ENCODE measurements at places on chromosomes 12 and 14.

- DNase-seq: peak; percentile 21
Measured at GRCh38 chr12:106903241-106903945, 52.3 kb upstream of the TMEM263 start.

GRCh38 chr14:34461334-34462131, 507 bp downstream of the SPTSSA start:
- peak; percentile 66 for DNase-seq

DNA sequence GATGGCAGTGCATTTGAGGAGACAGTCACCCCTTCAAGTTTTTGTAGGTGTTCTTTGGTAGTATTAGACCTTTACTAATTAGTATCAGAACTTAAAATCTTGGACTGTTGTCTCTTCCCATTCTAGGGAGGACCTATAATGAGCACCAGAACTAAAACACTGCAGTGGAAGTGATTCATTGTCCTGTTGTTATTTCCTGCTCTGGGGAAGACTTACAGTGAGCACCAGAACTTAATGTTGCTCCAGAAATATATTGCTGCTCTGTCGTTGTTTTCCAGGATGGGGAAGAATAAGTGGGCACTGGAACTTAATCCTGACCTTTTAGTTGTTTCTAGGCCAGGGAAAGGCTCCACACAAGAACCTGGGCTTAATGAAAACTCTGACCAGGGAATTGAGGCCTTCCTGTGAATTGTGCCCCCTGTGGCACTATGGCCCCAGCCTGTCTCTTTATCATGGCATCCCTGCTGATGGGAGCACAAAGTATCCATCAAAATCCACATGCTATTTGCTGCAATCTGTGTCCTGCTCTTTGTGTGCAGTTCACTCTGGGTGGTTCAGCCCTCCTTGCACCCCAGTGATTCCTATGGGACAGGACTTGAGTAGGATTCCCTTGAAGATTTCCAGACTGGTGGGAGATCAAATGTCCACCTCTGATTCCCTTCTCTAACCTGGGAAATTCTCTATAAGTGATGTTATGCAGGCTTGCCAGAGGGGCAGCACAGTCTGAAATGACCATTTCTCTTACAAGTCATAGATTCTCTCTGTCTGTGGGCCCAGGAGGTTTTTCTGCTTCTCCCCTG, 175.8 kb downstream of the PAWR start:
- no peak for DNase-seq

DNA sequence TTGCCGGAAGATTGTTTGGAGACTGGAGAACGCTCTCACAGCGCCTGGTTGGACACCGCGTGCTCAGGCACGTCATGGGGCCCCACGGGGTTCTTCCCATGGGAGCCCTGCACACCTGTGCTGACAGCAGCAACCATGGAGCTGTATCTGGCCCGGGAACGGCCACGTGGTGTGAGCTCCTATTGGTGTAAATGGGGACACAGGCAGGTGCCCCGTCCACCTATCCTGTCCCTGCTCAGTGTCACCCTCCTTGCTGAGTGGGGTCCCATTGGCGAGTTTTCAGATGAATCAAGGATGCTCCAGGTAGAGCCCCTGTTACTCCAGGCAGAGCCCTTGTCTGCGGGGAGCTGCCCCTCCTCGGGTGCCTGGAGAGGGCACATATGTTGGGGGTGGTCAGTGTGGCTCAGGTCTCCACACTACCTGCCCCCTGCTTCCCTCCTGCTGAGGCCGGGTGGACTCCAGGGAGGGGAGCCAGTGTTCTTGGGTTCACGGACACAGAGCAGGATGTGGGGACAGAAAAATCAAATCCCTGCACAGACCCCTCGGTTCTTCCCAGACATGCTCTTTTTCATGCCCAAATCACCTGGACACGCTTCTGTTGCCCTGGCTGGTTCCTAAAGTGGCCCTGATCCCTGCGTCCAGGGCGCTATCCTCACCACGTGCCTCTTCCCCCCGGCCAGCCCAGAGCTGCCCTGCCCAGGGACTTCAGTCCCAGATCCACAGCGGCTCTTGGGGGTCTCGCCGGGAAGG, 250.1 kb downstream of the ADGRD1 start:
- no peak for DNase-seq

GRCh38 chr12:116508145-116509121, 50.7 kb upstream of the MAP1LC3B2 start:
- peak; percentile 40 for DNase-seq

DNA sequence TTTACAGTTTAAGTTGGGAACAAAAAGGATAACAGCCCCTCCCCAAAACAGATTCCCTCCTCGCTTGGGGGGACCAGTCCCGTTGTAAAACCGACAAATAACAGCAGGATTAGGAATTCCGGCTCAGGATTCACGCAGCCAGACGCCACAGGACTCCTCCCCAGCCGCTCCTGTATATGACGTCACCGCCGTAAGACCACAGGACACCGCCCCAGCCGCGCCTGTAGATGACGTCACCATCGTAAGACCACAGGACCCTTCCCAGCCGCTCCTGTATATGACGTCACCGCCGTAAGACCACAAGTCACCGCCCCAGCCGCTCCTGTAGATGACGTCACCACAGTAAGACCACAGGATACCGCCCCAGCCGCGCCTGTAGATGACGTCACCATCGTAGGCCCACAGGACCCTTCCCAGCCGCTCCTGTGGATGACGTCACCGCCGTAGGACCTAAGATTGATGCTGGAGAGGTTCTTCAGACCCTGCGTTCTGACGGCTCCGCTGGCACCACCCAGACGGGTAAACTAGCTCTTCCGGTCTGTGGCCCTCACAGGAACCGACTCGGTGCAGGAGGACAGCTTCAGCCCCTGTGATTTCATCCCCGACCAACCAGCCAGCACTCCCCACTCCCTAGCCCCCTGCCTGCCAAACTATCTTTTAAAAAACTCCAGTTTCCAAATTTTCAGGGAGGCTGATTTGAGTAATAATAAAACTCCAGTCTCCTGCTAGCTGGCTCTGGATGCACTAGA, 43.9 kb upstream of the FBRSL1 start:
- DNase-seq: no peak

DNA sequence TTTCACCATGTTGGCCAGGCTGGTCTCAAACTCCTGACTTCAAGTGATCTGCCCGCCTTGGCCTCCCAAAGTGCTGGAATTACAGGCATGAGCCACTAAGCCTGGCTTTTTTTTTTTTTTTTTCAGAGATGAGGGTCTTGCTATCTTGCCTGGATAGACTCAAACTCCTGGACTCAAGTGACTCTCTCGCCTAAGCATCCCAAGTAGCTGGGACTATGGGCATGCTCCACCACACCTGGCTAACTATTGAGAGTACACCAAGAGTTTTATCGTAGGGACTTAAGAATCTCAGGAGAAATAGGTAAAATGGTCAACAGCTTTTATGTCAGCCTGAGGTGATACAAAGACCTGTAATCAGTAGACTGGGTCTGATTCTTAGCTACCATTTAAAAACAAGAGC, 31.2 kb upstream of the SIX1 start:
- no peak for DNase-seq

GRCh38 chr14:52355526-52355925, 41.4 kb downstream of the PTGER2 start:
- no peak for DNase-seq

GRCh38 chr12:133203344-133204263, 22.3 kb downstream of the ZNF268 start:
- DNase-seq: no peak

DNA sequence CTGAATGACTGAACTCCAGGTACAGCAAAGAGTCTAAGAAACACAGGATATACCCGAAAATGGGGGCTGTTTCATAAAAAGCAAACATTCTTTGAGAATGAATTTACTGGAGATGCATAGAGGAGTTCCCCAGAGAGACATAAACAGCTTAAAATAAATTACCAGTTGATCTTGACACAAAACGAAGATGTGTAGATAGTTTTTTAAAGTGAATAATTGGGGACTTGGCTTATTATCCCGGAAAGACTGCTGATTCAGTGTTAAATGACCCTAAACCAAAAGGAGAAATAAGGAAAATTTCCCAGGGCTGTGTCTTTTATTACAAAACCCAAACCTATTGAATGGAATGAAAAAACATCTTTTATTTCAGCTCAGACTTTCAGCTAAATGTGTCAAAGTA, 1052.8 kb upstream of the TMEM132C start:
- DNase-seq: no peak

DNA sequence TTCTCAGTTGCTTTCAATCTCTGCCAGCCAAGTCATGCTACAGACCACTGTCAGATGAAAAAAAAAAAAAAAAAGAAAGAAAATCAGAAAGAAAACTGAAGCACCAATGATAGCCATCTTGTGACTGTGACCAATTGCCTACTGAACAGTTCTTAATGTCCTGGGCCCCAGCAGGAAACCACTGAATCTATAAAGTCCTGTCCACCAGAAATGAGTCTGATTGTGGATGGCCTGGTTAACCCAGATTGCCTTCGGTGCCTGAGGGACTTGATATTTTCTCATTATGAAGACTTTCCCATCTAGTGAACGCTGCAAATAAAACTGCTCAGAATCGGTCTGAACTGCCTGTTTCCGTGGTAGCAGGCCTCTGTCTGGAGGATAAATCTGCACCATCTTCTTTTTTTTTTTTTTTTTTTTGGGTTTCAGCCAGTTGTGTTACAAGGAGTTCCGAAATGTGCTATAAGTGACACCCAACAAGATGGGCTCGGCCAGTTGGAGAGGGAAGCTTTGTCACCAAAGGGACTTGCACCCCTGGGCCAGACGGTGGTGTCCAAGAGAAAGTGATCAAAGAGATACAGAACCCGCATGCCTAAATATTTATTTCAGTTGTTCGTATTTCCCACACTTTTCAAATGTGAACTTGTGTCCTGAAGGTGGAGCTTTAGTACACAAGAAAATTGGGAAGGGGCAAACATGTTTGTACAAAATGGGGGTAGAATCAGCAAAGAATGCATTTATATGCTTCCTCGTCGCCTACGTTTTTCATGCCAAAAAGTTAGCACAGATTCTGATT, 3.0 kb upstream of the PLXNC1 start:
- peak; percentile 74 for DNase-seq

- no peak for DNase-seq
Measured at GRCh38 chr14:20468764-20469241, 403 bp upstream of the PNP start.

GRCh38 chr12:81084811-81085350, 7.0 kb downstream of the ACSS3 start:
- DNase-seq: no peak

DNA sequence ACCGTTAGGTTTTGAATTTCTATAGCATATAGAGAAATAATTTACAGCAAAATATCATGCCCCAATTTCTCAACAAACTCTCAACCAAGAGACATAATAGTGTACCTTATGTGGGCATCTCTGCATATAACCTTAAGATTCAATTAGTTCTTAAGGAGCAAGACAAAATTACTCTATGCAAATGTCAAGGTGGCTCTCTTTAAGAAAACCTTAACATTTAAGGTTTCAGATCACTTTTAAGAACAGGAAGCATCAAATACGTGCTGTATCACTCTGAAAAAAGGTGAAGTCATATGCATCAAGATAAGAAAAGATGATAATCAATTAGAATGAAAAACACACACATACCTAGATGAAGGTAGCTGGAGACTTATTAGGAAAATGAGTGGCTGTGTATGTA, 728.0 kb downstream of the FLRT2 start:
- DNase-seq: no peak

DNA sequence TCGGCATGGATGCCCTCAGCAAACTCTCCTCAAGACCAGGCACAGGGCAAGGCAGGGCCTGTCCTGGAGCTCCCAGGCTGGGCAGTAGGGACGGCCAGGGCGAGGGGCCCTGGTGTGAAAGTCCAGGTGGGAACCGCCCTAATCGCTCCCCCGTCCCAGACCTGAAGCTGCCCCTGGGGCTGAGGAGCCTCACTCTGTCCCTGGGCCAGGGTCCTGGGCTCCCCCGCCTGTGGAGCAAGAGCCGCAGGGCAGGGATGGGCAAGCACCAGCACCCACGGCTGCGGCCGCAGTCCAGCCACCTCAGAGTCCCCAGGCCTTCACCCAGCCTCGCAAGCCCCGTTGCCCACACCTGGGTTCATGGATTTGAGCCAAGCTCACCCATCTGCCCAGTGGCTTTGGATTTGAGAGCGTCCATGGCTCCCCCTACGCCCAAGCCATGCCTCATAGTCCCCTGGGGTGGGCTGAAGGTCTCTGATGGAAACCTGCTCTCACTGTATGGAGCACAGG, 102.4 kb upstream of the C14orf180 start:
- DNase-seq: no peak

- no peak for DNase-seq
Measured at GRCh38 chr12:6968426-6968825, 2.0 kb downstream of the PHB2 start.

DNA sequence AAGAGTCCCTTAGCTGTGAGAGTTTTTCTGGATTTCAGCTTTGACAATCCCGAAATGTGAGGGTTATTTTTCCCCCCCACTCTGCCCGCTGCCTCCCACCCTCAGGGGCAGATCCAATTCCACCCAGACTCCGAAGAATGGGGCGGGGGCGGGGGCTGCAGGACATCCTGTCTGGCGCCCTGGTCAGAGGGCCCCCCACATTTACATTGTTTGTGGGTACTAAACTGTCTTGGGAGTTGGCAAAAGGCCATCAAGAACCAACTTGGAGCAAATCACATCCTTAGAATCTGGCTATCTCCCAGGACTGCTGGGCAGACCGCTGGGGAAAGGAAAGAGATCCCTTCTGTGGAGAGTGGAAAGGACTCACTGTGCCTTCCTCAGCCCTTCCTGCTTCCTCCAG, 2.4 kb downstream of the EMP1 start:
- DNase-seq: no peak

DNA sequence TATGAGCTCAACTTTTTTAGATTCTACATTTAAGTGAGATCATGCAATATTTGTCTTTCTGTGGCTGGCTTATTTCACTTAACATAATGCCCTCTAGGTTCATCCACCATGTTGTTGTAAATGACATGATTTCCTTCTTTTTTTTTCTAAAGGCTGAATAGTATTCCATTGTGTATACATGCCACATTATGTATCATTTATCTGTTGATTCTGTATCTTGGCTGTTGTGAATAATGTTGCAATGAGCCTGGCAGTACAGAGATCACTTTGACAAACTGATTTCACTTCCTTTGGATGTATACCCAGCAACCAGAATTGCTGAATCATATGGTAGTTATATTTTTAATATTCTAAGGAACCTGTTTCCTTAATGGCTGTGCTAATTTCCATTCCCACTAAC, 19.1 kb downstream of the FBXW8 start:
- no peak for DNase-seq

DNA sequence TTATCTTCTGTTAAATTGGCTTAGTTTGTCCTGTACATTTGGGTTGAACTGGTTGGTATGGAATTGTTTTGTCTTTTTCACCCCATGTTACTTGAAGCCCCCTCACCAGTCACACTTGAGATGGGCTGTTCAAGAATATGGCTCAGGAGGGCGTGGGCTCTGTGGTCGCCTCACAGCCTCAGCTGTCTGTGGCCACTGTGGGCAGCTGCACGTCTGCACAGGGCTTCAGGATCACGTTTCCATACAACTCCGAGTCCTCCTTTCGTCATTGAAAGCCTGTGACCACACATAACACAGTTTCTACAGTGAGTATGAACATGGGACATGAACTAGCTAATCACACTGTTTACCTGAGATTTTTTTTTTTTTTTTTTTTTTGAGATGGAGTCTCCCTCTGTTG, 81.3 kb downstream of the MOK start:
- no peak for DNase-seq
